ENCODE measurements at places on chromosomes 5 and 9.

DNA sequence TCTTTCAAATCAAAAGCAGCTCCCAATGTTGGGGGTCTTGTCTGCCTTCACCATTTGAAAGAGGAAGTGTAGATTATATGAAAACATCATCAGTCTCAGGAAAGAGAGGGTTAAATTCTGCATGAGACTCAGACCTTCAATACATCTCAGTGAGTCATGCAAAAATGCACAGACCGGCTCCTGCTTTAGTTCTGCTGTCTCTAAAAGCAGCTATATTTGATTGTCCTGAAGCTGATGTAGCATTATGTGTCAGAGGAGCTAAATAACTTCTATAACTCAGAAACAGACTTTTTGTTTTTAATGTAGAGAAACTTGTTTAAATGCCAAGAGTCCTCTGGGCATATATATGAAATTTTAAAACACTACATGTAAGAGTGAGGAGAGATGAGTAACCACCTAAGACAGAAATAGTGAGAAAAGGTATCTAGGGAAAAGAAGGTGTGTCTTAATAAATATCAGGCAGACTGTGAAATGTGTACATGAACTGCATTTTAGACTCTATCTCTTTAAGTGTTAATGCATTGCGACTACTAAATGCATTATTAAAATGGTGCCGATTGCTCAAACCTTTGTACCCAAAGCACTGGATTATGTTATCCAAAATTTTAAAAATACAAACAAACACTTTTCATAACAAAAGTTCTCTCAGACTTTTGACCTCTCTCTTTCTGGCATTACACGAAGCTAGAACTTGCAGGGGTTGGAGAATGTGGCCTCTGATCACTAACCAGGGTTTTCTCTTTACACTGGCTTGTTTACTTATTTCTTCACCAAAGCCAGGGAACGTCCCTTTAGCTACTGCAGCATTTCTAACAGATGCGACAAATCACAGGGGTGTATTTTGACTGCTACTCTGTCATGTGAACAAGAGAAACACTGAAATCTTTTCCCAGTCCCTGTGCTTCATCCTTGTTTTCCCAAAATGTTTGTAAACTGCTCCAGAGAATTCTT, 302.3 kb downstream of the ARL15 start:
- DNase-seq = no peak

DNA sequence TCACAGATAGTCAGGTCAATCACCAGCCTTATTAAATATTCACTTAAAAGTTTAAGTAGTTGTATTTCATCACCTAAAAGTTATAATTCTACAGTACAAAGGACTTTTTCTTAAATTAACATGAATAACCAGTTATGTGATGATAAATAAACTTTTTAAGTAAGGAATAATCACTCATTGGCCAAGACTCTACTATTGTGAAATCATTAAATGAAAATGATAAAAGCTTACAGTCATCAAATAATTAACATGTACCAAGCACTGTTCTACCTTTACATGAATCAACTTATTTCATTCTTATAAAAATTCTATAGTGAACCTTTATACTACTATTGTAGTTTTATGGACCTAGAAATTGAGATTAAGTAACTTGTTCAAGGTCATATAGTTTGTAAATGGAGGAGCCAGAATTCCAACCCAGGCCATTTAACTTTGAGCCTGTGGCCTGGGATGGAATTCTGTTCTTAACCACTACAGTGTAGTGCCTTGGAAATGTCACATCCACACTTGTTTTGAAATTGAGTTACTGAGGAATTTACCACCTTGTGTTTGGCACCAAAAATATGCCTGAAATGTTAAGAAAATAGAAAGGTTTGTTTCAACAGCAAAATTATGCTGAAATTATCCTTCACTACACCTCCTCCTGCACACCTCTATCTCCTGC, 32.8 kb upstream of the MSANTD3 start:
- DNase-seq = no peak

- DNase-seq = peak; percentile 45
These were observed 44.0 kb upstream of the NCS1 start for GRCh38 chr9:130128251-130128650.

DNA sequence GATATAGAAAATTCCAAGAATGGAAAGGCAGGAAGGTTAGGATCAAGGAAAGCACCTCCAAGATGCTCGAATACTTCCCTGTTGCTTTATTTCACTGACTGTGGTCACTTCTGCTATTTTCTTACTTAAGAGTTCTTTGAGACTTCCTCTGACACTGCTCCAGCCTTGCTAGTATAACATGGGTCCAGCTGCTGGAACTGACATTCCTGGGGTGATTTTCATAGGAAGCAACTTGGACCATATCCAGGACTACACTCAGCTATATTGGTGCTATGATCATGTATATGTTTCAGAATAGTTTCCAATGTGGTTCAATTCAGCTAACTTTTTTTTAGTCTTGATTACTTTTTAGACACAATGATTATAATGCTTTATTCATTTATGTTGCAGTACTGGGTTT, 81.6 kb upstream of the CKMT2 start:
- no peak for DNase-seq

DNA sequence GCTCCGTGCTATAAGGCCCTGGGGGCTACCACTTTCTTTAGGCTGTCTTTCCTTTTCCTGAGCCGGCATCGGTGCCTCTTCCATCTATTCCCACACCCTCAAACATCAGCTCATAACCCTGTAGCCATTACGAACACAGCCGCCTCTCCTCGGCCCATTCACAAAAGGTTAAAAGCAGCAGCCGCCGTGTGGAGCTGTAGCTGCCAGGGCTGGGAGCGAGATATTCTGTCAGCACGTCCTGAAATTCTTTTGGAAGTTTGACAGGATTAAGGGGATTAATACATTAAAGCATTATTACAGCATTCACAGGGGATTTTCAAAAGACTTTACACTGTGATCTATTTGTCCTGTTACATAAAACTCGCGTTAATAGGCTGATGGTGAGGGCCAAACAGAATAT, 428.2 kb downstream of the CDK5RAP2 start:
- DNase-seq = no peak

- DNase-seq = no peak
These were observed 168.5 kb downstream of the RAB3C start for GRCh38 chr5:58751222-58751837.

DNA sequence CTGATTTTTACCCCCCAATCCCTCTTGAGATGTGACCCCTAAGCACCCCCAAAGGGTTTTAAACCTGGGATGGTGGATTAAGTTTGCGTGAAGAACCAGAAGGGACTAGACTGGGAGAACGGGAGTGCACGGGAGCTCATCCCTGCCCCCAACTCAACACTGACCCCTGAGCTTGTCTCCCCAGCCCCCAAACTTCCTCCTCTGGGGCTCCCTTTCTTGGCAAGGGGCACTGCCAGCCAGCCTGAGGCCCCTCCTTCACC, 5.0 kb upstream of the SET start:
- no peak for DNase-seq

DNA sequence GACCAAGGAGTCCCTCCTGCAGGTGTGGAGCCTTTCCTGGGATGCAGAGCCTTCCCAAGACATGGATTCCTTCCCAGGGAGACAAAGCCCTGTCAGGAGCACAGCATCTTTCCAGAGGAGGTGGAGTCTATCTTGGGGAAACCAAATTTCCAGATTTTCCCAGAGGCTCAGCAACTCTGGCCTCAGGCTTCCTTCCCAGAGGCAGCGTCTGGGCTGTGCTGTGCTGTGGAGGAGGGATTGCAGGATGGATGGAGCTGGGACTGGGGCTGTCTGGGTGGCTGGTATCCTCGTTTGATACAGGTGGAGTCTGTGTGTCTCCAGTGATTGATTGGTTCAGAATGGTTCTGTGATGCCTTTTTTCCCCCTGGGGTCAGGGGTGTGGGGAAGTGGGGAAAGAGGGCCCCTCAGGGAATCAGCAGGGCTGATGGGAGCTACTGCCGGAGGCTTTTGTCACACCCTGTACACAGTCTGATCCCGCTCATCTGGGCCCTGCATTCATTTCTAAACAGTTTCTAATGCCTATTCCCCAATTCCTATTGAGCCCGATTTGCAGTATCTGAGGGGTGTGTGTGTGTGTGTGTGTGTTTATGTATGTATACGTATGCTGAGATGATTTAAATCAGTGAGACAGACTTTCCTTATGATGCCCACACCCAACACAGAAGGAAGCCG, 16.0 kb downstream of the OR13J1 start:
- no peak for DNase-seq

GRCh38 chr9:117407436-117408022, 7.3 kb downstream of the ASTN2 start:
- DNase-seq = no peak

DNA sequence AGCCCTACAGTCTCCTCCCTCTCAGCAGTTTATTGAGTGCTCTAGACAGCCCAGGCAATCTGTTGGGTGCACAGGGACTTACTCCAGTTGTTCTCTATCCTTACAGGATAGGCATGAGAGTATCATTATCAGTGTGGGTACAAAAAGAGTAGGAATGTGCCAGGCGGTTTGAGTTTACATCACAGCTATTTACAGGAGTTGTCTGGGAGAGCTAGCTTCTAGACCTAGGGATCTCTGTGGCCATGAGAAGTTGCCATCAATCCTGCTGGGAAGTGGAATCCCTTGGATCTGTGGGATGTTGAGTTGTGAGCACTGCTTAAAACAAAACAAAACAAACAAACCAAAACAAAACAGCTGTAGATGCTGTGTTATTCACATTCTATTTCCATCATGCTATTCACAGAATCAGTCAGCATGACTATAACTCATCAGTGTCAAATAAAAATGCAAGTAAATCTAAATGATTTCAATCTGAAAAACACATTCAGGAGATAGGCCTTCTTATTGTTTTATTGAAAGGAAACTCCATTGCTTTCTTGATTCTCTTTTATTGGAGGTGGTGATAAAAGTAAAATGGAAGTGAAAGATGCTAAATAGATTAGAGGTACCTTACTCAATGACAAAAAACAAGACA, 552.4 kb upstream of the ZNF608 start:
- DNase-seq = no peak

GRCh38 chr5:150137997-150138396, 17.6 kb downstream of the PDGFRB start:
- DNase-seq = no peak

DNA sequence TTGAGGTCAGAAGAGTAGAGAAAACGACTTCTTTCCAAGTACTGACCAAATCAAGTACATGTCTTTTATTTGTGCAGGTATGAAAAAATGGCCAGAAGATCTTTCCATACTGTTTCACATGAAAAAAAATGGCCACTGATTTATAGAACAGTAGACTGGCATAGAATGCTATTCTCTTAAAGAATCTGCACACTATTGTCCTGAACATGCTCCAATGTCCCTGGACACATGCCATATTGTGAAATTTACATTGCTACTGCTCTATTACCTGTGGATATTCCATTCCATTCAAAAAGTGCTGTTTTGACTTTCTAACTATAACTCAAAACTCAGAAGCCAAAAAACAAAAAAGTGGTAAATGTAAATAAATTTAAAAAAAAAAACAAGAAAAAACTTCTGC, 60.6 kb downstream of the FBXL17 start:
- DNase-seq = no peak

DNA sequence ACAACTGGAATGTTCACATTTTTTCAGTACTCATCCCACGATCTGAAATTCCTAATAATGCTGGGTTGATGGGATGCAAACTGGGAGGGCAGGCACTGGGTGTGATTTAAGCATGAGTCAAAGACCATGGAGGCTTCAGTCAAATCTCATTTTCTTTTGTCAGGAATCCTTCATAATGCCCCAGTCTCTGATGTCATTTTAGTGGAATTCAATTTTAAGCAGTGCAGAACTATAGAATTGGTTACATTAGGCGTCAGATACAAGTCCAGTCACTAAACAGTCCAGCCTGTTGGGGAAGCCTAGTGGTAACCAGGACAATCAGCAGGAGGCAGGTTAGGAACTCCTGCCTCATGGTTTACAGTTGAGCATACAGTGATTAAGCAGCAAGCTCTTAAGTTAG, 41.0 kb upstream of the TMEM215 start:
- DNase-seq = no peak

- no peak for DNase-seq
These were observed 68.9 kb downstream of the MACROH2A1 start for GRCh38 chr5:135329913-135330797.

- DNase-seq = no peak
These were observed 175.9 kb downstream of the MAN2A1 start for GRCh38 chr5:109865637-109866036.

DNA sequence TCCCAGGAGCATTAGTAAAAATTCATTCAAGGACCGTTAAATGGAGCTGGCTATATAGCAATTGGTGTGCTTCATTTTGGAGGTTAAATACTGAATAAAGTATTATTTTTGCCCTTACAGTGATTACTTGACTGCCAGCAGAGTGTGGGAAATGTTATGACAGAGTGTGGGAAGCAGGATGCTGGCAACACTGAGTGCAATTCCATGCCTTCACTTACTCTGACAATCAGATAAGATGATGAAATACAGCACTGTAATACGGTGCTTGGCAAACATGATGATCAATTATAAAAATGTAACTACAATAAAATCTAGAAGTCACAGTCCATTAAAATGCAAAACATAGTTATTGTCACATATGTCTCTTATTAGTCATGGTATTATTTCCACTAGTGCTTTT, 651.3 kb downstream of the PTPRD start:
- no peak for DNase-seq

GRCh38 chr5:163878490-163878889, 373.1 kb downstream of the MAT2B start:
- DNase-seq = no peak

GRCh38 chr5:19880859-19881436, 107.1 kb downstream of the CDH18 start:
- no peak for DNase-seq

Data from memory B cell (primary cell).